ENCODE measurements at places on chromosomes 3 and 15.

GRCh38 chr3:191283400-191283799 is 45.8 kb upstream of the CCDC50 start:
- DNase-seq, result no peak

DNA sequence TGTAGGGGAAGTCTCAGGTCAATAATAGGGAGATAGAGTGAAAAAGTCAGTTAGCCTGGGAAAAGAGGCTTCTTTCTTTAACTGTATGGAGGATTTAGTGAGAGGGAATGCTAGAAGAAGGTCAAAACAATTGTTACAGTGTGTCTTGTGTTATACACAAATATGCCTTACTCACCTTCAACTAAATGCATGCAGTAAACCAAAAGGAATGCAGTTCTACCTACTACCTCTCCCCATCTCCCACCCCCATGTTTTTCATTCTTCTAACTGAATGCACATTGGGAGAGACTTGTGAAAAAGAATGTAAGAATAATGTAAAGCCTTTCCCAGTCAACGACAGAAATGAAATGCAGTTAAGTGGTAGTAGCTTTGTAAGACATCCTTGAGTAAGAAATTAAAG is 33.8 kb downstream of the CCDC66 start:
- no peak for DNase-seq

DNA sequence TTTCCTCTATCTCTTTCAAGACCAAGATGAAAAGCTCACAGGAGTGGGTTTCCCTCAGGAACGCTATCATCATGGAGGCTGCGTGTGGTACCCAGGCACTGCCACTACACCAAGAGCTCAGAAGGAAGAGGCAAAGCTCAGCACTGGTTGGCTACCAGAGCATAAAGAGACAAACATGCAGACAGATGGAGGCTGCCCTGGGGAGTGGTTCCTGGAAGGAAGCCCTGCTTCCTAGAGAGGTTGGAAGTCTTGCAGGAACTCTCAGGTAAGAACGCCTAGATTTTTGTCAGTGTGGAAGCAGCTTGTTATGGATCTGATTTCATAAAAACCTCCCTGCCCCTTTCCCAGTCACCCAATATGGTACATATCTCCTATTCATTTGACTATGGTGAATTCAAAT is 49.9 kb upstream of the ADCY5 start:
- DNase-seq, result no peak

- no peak for DNase-seq
These were observed 197.3 kb upstream of the ADAMTS9 start for GRCh38 chr3:64885055-64885454.

DNA sequence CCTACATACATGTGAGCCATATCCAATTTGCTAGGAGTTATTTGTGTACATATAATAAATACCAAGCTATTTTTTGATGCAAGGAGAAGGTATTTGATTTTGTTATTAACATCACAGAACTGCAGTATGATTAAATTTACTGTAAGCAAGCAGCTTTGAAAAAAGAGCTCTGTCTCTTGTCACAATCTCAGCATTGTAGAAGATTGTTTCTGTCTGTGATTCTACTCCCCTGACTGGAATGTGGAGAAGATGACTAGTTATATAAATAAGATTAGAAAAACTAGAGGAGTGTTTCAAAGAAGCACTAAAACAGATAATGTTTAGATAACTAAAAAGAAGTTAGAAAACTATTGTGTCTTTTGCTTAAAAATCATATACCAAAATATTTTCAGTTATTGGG is 17.1 kb upstream of the DCBLD2 start:
- DNase-seq, result no peak
